Activated naive CD8-positive, alpha-beta T cell treated with anti-CD3 and anti-CD28 coated beads, Interleukin-2, amount 50 U/mL, for 16 hours (primary cell): ENCODE measurements at places on chromosomes 16 and 17.
A peak's percentile ranks its signal among the peaks of the same experiment; 100 is the strongest.

DNA sequence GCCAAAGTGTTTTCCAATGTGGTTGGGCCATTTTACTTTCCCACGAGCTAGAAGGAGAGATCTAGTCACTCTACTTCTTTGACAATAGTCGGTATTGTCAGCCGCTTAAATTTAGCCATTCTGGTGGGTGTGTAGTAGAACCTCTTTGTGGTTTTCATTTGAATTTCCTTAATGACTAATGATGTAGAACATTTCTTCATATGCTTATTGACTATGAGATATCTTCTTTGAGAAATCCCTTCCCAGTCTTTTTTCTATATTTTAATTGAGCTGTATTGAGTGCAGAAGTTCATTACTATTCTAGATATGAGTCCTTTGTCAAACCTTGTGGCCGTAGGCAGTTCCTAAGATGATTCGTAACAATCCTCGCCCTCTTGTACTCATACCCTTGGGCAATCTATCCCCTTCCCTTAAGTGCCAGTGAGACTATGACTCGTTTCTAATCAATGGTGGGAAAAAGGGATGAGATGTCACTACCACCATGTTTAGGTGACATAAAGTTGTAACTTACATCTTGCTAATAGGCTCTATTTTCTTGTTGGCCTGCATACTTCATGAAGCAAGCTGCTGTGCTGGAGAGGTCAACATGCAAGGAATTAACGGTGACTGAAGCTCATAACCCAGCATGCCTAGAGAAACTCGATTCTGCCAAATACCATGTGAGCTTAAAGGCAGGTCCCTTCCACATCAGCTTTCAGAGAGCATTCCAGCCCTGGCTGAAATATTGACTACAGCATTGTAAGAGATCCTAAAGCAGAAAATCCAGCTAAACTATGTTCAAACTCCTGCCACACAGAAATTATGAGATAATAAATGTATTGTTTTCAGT, 817.9 kb upstream of the SOX9 start:
- DNase-seq, result no peak

DNA sequence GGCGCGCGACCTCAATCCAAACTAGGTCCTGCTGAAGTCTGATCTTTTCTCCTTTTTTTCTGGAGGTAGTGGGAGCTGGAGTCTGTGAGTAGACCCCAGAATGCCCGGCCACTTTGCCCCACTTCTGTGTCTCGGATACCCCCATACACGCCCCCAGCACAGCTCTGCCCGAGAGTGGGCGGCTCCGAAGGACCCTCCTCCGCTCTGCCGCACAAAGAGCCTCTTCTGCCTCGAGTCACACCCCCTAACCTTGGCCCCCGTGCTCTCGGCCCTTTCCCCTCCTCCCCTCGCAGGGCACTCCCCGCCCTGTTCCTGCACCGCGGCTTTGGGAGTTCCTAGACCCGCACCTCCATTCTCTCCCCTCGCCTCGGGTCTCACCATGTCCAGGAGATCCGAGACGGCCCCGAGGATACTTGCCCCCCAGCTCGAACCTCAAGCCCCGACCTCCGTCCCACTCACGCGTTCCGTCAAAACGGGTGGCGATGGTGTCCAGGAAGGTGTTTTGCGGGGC, 476 bp downstream of the KCNH4 start:
- no peak for DNase-seq

DNA sequence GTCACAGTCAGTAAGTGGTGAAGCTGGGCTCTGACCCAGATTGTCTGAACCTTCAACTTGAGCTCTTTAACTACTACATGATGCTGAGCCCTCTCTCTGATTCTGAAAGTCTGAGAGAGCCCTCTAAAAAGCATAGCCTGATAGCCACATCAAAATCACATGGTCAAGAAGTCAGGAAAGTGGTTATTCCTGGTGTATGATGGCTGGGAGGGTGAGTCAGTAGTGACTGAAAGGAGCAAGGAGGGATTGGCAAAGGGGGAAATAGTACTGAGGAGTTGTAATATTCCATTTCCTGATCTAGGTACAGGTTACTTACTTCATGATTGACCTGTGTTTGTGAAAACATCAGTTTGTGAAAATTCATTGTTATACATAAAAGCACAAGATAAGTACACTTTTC, 89.1 kb downstream of the SSH2 start:
- no peak for DNase-seq

- DNase-seq, result no peak
Observed at GRCh38 chr17:46795379-46795952, 23.0 kb downstream of the WNT3 start.

- DNase-seq, result no peak
Observed at GRCh38 chr16:12524658-12525057, 279.0 kb downstream of the CPPED1 start.

DNA sequence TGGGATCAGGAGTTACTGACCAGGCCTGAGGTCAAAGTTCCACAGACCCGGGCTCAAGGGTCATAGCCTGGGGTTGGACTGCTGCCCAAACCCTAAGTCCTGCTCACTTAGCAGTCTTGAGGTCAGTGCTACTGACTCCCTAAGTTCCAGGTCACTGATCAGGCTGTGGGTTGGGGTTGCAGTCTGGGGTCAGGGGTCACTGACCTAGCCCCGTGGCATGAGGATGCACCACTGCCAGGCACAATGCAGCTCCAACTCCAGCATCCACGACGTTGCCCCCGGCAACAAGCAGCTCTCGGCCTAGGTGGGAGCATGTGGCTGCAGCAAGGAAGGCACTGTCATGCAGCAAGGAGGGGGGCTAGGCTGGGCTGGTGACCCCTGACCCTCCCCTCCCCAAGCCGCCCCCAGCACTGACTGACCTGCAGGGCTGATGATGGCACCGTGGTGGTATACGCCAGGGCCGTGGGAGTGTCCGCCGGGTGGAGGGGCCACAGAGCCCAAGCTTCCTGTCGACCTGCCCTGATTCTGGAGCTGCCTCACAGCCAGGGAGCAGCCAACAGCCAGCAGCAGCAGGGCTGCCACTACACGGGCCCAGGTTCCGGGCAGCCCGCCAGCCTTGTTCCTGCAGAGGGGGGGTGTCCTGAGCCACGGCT, 1.1 kb downstream of the GGT6 start:
- DNase-seq, result no peak

GRCh38 chr16:89412811-89413210, 77.5 kb downstream of the ANKRD11 start:
- no peak for DNase-seq

DNA sequence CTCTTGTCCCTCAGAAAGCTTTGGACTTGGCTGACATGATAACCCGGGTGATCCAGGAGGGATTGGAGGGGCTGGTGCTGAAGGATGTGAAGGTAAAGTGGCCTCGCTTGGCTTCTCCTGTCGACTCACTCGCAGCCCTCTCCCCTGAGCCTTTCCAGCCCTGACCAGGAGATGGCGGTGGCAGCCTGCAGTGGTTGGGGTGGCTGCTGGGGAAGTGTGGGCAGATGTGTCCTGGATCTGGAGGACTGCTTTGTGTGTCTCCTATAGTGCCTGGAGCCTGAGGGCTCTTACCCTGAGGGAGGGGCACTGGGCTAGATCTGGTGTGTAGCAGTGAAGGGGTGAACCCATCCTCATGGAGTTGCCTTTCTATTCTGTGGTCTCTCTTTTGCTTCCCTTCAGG, 17.9 kb downstream of the LIG3 start:
- peak; percentile 51 for DNase-seq

DNA sequence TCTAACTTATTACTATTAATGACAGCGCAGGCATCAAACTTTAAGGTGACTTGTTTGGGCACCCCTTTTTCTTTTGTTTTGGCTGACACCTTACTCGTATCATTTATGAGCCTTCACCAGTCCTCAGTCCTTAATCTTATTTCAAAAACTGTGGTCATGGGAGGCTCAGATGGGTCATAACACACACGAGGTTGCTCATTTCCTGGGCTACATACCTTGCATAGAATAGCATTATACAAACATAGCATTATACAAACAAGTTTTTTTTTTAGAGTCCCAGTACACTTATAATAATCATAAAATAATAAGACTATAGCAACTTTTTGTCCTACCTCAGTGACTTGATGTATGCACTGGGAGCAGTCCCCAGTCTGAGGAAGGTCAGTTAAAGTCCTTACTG, 11.2 kb upstream of the ACSF2 start:
- no peak for DNase-seq

- no peak for DNase-seq
Observed at GRCh38 chr17:36524428-36524876, 10.2 kb downstream of the MYO19 start.

DNA sequence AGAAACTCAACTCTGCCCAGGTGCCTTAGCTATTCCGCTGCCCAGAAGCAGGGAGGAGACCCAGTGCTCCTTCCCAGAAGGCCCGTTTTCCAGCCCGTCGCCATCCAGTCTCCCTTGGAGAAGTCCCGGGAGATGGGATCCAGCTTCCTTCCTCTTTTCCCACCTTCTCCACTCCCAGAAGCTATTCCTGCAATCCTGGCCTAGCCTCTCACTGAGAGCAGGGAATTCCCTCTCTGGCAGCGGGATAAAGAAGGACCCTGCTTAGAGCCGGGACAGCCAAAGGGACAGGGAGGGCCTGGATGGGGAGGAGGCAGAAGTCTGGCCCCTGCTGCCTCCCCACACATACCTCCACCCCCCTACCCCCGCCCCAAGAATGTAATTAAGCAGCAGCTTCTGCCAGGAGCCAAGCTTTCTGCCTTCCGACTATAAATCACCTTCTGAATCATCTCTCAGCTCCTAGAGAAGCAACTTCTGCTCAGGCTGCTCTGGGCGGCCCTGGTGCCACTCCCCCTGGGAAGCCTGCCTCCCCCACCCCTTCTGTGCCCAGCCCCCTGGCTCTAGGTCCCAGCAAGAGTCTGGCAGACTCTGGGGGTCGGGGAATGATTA, 6.4 kb downstream of the WNT3 start:
- no peak for DNase-seq

GRCh38 chr17:3009411-3009920, 53.9 kb downstream of the OR1D5 start:
- no peak for DNase-seq

- no peak for DNase-seq
Observed at GRCh38 chr16:819336-820043, 19.0 kb upstream of the GNG13 start.

- no peak for DNase-seq
Observed at GRCh38 chr17:80694992-80695912, 150.6 kb downstream of the RPTOR start.

GRCh38 chr17:61425682-61426481, 26.2 kb downstream of the TBX2 start:
- DNase-seq, result no peak

- no peak for DNase-seq
Observed at GRCh38 chr16:7313170-7313569, 19.5 kb upstream of the RBFOX1 start.

DNA sequence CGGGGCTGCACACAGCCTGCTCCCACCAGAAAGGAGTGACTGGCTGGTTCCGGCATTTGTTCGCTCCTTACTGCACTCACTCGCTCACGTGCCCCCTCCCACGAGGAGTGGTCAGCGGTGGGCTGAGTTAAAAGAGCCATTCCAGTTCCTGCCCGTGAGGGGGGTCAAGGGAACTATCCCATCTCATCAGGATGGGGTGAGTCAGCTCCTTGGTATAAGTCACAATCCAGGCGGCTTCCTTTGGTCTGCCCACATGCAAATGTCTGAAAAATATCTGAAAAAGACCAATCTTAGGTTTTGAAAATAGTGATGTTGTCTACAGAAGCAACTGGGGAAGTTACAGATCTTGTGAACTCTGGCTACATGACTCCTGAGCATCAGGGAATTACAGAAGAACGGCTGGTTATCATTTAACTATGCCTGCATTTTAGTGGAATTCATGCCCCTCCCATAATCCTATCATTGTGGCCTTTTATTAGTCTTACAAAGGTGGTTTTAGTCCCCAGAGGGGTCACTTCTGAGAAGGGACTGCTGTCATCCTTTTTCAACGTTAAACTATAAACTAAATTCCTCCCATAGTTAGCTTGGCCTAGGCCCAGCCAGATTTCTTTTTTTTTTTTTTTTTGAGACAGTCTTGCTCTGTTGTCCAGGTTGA, 9.8 kb upstream of the TNFSF12 start:
- no peak for DNase-seq

- no peak for DNase-seq
Observed at GRCh38 chr17:19650826-19651225, 2.3 kb downstream of the ALDH3A2 start.

DNA sequence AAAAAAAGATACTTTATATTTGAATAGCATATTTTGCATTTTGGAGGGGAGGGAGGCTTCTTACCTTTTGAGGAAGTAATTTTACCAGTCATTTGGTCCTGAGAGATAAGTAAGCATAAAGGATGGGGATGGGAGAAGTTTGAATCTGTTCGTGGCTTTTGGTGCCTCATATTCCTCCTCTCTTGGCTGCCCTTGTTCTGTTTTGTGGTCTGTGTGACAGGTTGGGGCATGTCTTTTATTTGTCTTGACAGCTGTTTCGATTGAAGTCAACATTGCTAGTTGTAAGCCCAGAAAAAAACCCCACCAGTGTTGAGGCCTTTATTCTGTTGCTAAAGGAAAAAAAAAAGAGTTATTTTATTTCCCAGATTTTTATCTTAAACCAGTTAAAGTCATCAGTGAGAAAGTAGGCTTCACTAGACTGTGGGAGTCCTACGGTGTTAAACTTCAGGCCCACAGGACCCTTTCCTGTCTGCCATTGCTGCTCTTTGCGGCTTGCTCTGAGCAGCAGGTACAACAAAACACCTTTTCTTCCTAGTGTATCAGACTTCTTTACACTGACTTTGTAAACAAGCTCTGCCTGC, 11.4 kb downstream of the SLC7A6 start:
- DNase-seq, result no peak

DNA sequence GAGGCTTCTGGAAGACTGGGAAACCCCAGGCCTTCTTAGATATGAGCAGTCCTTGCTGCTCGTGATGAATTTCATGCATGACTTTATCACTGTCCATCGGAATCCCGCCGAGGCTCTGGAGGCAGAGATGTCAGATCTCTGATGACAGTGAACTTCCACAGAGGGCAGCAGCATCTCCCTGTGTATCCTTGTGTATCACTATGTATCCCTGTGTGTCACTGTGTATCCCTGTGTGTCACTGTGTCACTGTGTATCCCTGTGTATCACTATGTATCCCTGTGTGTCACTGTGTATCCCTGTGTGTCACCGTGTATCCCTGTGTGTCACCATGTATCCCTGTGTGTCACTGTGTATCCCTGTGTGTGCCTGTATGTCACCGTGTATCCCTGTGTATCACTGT, 160.2 kb upstream of the CHMP6 start:
- DNase-seq, result no peak

DNA sequence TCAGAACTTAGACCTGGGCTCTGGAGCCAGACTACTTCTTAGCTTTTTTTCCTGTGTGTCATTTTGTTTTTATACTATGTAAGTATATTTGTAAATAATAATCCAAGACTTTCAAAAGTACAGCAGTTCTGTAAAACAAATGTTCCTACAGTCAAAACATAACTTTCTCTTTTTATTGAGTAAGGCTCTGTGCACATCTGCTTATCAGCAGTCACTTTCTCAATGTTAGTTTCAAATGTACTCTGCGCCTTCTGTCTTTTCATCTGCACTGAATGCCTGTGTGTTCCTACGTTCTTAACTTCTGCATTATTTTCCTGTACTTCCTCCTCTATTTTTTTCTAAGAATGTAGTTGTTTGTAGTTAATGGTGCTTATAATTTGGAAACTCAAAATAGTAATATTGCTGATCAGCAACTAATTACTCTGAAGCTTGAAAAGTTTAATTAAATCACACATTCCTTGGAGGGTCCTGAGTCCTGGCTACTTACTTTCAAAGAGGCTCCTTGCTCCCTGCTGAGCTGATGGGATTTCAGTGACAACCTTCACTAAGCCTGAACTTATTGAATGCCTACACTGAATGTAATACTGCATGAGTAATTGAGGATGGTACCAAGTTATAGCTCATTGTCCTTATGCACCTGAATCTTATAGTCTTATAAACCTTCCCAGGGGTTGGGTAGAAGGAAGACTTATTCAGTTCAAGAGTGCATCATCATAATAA, 329.9 kb downstream of the KCNJ2 start:
- no peak for DNase-seq

GRCh38 chr16:80407265-80407987, 133.4 kb upstream of the DYNLRB2 start:
- no peak for DNase-seq
